ENCODE measurements at places on chromosomes 13 and 19.
A peak's percentile ranks its signal among the peaks of the same experiment; 100 is the strongest.

DNA sequence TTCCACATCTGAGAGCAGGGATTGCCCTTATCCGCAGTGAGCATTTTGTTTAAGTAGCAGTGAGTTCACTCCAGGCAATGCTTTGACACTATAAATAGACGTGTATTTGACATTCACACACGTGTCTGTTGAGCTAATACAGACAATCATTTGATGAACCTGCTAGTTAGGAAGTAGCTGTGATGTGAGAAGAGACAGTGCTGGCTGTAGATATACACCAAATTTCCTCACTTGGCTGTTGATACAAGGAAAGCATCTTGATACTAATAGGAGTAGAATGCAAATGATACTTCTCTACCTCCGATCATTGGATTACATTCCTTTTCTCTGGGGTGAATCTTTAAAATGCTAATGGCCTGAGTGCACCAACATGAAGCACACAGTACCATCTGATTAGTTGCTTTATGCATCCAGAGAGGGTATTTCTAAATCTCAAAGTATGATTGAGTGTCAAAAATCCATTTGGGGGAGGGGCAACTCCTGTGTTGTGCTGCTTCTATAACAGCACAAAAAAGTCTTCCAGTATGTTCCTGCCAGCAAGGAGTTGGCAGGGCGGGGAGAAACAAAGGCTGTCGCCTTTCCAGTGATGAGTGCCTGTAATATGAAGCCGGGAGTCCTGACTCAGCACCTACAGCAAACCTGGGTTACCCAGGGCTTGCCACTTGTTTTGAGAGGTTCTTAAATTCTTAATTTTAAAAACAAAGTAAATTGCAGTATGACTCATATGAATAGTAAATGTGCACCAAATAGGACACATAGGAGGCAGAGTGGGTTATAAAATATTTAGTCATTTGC is 7.0 kb downstream of the CUL4A start:
- no peak for DNase-seq

- no peak for DNase-seq
Observed at GRCh38 chr19:53981376-53981951, 10.0 kb upstream of the CACNG6 start.

DNA sequence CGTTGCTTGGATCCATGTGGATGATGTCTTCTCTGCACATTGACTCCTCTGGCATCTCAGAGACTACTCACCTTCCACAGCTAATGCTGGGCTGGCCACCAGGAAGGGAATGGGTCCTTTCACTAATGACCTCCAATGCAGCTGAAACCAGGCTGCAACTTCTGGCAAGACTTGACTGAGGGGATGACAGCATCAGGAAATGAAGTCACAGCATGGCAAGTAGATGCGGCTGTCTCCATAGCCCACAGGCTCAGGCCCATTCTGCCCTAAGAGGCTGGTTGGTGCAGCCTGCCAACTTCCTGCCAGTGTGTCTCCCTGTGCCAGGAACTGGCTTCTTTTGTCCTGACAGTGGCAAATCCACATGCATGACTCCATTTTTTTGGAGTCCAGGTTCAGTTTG is 467.3 kb downstream of the TSHZ3 start:
- no peak for DNase-seq

- no peak for DNase-seq
Observed at GRCh38 chr13:62110079-62110478, 694.4 kb upstream of the PCDH20 start.

DNA sequence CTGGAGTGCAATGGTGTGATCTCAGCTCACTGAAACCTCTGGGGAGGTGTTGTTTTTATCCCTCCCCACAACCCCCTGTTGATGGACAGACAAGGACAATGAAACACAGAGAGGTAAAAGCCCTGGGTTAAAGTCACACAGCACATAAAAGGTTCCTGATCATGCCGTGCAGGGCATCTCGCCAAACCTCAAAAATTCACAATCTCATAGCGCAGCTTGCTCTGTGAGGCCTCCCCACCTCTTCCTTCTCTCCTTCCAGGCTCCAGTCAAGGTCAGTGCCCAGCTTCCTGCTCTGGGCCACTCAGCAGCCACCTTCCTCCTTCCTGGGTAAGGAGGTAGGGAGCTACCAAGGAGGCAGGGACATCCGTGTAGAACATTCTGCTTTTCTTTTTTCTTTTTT is 2.3 kb downstream of the FUT2 start:
- no peak for DNase-seq

DNA sequence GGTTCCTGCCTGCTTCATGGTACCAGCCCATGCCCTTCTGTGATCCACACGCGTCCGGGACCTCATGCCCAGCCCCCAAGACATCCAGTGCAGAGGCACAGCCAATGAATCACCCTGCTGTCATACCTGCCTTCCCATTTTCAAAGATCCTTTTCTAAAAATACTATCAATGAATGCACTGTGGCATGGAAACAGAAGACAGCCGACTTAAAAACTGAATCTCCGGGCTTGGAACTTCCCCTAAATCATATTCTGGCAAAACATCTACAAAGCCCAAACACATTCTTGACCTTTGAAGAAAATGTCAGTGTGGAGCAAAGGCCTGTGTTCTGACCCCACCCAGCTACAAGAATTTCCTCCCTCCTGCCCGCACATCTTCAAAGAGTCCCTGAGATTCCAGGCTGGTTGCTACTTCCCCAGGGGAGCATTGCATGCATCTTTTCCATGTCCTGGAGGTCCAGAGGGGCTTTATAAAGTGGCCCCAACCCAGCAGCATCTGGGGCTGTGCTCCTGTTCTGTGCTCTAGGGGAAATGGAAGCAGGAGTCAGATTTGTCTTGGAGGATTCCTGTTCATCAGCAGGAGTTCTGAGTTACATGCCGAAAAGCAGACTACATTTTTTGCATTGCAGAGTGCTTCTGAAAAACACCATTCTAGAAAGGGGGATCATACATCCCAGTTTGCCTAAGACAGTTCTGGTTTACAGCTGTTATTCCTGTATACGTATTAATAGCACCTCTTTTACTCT is 135.2 kb downstream of the USP12 start:
- DNase-seq: no peak

DNA sequence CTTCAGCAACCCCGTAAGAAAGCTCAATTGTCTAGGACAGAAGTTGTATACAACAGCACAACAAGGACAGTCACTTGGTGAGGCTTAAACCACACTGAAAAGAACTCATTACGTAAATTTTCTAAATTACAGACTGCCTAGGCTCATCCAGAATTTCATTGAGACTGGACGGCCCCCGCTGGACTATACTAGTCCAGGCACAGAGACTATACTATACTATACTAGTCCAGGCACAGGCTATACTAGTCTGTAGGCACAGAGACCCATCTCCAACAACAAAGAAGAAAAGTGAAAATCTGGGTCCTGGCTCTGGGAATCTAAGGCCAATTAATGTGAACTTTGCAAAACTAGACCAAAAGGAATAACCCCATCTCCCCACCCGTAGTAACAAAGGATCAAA is 700 bp downstream of the ZNF816 start:
- no peak for DNase-seq

- DNase-seq: no peak
Observed at GRCh38 chr13:44470638-44471562, 97.3 kb downstream of the SERP2 start.

DNA sequence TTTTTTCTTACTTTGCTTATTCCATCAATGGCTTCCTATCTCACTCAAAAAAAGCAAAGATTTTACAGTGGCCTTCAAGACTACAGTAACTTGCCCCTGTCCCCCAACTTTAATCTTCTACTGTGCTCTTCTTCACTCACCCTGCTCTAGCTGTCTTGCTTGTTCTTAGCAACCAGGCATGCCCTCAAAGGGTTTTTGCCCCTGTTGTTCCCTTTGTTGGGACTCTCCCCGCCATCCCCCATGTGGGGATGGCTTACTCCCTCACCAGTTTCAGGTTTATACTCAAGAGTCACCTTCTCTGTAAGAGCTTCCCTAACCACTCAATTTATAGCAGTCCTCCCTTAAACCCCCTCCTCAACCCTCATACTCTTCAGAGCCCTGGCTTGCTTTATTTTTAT is 5.4 kb downstream of the MTMR6 start:
- no peak for DNase-seq

DNA sequence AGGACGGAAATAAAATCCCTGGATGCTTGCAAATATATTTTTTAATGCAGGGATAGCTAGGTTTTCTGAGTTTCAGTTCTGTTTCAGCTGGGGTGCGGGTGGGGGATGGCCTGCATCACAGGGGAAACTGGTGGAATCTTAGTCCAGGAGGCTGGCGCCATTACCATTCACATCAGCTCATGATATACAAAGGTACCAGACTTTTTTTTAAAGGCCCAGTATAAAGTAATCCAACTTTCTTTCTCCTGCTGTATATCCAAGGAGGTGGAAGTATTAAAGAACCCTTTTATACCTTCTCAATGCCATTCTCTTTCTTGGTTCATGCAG is 343.8 kb downstream of the KCNRG start:
- DNase-seq: no peak

DNA sequence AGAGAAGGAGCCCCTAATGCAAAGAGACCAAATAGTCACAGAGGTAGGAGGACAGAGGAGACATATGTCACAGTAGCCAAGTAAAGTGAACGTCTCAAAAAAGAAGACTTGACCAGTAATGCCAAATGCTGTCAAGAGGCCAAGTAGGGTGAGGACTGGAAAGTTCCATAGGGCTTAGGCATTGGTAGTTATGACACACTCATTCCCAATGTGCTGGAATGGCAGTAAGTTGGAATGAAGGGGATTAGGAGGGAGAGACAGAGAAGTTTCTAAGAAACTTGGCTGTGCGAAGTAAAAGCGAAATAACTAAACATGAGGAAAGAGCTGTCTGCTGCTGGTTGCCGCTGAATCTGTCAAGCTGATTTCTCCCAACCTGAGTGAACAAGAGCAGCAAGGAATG is 14.9 kb upstream of the FRY start:
- DNase-seq: no peak

DNA sequence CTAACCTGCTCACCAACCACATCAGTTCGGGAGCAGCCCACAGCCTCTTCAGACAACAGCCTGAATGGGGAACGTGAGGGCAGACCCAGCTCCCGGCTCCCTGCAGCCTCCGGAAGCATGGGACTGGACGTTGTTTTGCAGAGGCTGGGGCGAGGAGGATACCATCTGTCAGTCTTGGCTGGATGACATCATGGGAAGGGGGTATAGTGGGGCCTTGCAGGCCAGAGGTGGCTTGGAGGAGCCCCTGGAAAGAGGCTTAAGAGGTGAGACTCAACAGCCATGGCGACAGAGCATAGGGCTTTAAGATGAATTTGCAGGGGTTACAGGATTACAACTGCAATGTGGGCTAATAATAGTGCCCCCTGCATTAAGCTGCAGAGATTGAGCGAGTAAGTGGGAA is 1.5 kb downstream of the FXYD3 start:
- no peak for DNase-seq

- no peak for DNase-seq
Observed at GRCh38 chr13:29577136-29578051, 18.1 kb downstream of the SLC7A1 start.

DNA sequence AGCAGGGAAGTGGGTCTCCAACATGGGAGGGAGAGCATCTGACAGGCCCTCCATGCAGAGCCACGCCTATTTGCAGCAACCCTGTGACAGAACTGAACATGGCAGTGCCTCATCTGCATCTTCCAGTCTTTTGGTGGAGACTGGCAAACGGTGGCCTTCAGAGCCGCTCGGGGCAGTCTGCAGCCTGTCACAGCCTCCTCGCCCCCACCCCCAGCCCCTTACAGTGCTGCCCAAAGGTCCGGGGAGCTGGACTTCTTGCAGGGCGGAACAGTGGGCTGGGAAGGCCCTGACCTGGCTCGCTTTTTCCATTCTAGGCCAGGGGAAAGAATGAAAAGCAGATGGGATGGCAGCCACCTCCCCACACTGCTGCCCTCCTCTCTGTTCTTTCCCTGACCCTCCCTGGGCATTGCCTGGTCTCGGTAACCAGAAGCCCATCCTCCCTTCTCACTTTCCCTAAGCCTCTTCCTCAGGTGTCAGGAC is 2.7 kb downstream of the CALM3 start:
- no peak for DNase-seq

DNA sequence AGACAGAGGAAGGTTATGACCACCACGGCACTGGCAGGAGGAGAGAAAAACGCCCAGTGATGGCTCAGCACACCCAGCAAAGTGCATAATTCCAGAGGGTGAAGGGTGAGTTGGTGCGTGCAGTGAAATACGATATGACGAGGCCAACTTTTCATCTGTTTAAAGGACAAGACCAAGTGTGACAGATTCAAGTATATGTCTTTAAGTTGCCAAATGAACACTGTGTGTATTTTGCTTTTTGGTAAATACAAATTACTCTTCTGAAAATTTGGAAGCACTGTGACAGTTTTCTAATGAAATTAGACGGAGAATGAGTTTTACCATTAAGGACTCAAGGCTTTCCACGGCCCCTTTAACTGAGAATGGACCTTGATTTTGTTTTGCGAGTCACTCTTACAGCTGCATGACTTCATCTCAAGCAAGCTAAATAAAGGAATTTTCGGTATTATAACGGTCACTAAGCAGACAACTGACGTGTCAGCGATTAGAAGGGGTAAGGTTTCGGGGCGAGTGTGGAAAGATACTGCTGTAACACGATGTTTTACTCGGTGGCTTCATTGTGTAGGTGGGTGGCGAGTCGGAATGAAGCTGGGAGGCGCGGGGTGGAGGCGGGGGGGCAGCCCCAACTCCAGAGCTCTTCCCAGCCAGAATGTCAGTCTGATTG is 22.8 kb downstream of the COL4A2 start:
- no peak for DNase-seq

DNA sequence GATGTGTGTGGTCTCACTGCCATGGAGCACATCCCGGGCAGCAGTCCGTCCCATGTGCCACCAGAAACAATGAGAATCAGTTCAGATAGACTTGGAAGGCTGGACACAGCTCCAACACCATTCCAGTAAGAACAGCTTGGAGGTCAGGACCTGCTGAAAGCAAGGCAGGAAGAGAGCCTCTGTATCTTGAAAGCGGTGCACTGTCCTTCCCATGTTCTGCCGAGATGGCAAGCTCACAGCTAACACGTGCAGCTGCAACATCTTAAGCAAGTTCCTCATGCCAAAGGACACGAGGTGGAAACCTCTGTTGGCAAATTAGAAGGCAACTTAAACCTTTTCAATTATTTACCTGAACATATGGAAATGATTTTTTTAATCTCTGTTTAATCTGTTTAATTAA is 175.4 kb downstream of the DLEU7 start:
- DNase-seq: no peak

GRCh38 chr19:55179606-55180484 is at the start of gene SYT5:
Gene SYT5 (minus strand): TSS chr19:55180289. CDS start chr19:55179041, 1,248 bp downstream.
- peak; percentile 42 for DNase-seq

- no peak for DNase-seq
Observed at GRCh38 chr19:17025991-17026658, 485 bp downstream of the CPAMD8 start.

- no peak for DNase-seq
Observed at GRCh38 chr19:17312189-17313113, 3.1 kb downstream of the DDA1 start.
